ENCODE measurements at places on chromosomes 1 and 21. TPM values are rescaled to one million over a fixed set of nuclear protein-coding genes. Genes with fewer than 3 reads are reported as not detected.

GRCh38 chr1:153728305-153729066 lies 636 bp downstream of the INTS3 start:
- peaks cover 34% of the 10 kb centered on the region for H3K4me1 ChIP-seq
- DNase-seq: peak; percentile 67
- peak overlapping the region; percentile 99 for H3K27ac ChIP-seq
- peak overlapping the region; percentile 94 for H3K4me3 ChIP-seq
- H3K27me3 ChIP-seq: no peaks in the 10 kb centered on the region
- H3K36me3 ChIP-seq: no peaks in the 10 kb centered on the region

- DNase-seq: no peak
- H3K27me3 ChIP-seq: no peaks in the 10 kb centered on the region
- H3K36me3 ChIP-seq: no peaks in the 10 kb centered on the region
- peaks cover 31% of the 10 kb centered on the region for H3K4me1 ChIP-seq
These were observed 12.3 kb downstream of the PHLDA3 start for GRCh38 chr1:201456499-201457309.

DNA sequence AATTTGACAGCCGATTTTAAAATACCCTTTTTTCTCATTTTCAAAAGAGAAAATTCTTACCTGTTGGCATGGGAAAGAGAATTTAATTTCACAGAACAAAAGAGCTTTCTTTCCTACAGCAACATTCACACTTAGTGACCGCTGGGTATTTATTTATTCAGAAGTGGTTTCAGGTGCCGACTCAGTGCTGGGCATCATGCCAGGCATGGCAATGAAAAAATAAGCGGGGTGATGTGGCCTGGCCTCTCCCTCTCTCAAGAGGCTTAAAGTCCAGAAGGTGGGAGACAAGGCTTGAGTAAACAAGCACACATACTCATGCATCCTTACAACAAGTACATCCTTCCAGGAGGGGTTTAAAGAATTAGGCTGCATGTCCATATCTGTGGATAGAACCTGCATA lies 4.1 kb upstream of the PCP4 start:
- H3K4me3 ChIP-seq: no peak overlapping the region
- DNase-seq: no peak
- H3K4me1 ChIP-seq: no peaks in the 10 kb centered on the region
- H3K27ac ChIP-seq: no peak overlapping the region
- no peaks in the 10 kb centered on the region for H3K36me3 ChIP-seq

DNA sequence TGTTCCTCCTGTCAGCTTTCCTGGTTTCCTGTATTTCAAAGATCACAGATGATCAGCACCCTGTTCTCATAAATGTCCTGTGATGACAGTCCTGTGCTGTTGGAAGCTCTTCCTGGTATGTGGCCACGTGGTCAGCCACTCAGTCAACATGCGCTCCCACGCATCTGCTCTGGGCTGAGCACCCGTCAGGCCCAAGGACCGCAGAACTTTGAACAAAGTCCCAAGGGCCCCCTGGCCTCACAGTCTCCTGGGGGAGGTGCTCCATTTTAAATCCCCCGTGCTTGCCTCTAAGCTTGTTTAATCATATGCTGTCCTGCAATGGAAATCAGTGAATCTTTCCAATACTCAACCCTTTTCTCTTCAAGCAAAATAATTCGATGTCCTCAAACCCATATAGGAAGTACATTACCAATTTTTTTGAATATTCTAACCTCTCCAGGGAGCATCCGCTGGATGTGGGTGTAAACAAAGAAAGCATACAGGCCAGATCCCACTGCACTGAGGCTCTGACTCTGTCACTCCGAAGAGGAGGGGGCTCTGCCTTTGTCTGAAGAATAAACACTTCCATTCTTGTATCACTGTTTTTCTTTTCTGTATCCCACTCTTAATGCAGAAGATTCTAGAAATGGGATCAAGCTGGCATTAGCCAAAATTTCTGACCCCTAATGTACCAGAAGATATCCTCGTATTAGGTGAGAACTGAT lies 250.3 kb downstream of the SDCCAG8 start:
- no peak overlapping the region for H3K4me3 ChIP-seq
- H3K27me3 ChIP-seq: no peaks in the 10 kb centered on the region
- no peak overlapping the region for H3K27ac ChIP-seq
- peaks cover 4% of the 10 kb centered on the region for H3K36me3 ChIP-seq
- DNase-seq: no peak
- H3K4me1 ChIP-seq: peaks cover 14% of the 10 kb centered on the region

GRCh38 chr1:43449708-43450069 lies 4.0 kb downstream of the HYI start:
- no peaks in the 10 kb centered on the region for H3K27me3 ChIP-seq
- no peak overlapping the region for H3K4me3 ChIP-seq
- no peak for DNase-seq

GRCh38 chr1:1144122-1144842 lies 28.4 kb upstream of the C1orf159 start:
- no peaks in the 10 kb centered on the region for H3K4me1 ChIP-seq
- no peak for DNase-seq
- H3K4me3 ChIP-seq: no peak overlapping the region
- H3K36me3 ChIP-seq: no peaks in the 10 kb centered on the region
- peaks cover 16% of the 10 kb centered on the region for H3K27me3 ChIP-seq

DNA sequence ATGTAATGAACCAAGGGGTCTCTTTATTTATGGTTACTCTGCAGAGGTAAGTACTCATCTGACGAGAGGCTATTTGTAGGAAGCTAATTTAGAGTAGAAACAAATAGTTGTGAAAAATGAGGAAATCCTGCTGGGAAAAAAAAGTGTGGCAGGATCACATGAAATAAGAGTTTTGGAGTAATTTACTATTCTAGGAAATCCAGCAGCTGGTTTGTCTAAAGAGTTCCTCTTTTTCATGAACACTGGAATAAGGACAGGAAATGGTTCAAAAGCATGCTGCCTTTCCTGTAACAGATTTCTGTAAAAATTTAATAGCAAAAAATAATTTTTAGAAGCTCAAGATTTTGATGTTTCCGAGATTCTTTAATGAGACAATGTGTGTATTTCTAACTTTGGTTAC lies 177.3 kb downstream of the CHRM3 start:
- no peaks in the 10 kb centered on the region for H3K36me3 ChIP-seq
- H3K27ac ChIP-seq: no peak overlapping the region
- no peak for DNase-seq
- no peak overlapping the region for H3K4me3 ChIP-seq
- H3K27me3 ChIP-seq: no peaks in the 10 kb centered on the region

DNA sequence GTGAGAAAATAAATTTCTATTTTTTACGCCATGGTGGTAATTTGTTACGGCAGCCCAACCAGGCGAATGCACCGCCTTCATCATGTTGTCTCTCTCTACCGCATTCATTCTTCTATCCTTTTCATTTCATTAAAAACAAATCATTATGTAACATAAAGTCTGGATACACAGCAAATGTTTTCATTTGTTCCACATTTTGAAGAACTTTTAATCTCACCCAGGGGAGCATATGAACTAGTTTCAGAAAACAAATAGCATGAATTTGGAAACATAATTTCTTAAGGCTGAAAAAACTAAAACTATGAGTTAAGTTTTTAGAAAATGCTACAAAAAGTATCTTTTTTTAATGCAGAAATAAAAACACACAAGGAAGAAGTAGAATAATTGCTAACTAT lies 11.2 kb upstream of the OR2B11 start:
- H3K4me1 ChIP-seq: no peaks in the 10 kb centered on the region
- no peak for DNase-seq
- H3K4me3 ChIP-seq: no peak overlapping the region
- H3K27me3 ChIP-seq: no peaks in the 10 kb centered on the region
- H3K36me3 ChIP-seq: no peaks in the 10 kb centered on the region

GRCh38 chr1:21337454-21337927 lies 47.2 kb upstream of the ECE1 start:
- no peaks in the 10 kb centered on the region for H3K27me3 ChIP-seq
- no peak for DNase-seq
- peaks cover 94% of the 10 kb centered on the region for H3K4me1 ChIP-seq
- H3K36me3 ChIP-seq: no peaks in the 10 kb centered on the region
- H3K27ac ChIP-seq: peak overlapping the region; percentile 73
- H3K4me3 ChIP-seq: no peak overlapping the region

GRCh38 chr1:204872262-204872881 lies 1.7 kb downstream of the NFASC start:
- no peak overlapping the region for H3K4me3 ChIP-seq
- H3K27ac ChIP-seq: peak overlapping the region; percentile 14
- H3K27me3 ChIP-seq: no peaks in the 10 kb centered on the region

DNA sequence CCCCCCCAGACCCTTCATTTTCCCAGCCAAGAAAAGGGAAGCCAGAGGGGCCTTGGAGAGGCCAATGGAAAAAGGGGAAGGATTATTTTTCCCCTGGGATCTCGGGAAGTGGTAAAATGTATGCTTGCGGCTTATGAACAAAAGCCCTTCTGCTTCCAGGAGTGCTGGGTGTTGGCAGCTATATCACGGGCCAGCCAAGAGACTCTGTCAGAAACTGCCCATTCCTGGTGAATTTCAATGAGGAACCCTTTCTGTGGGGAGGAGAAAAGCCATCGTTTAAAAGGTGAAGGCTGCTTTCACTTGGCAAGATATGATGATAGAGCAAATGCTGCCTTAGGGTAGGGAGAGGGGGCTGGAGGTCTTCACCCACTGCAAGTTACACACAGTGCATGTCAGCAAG lies 69.7 kb upstream of the ZC3H12A start:
- no peak overlapping the region for H3K27ac ChIP-seq
- no peak overlapping the region for H3K4me3 ChIP-seq
- no peak for DNase-seq
- H3K4me1 ChIP-seq: no peaks in the 10 kb centered on the region

- H3K27me3 ChIP-seq: no peaks in the 10 kb centered on the region
- no peak overlapping the region for H3K4me3 ChIP-seq
- no peak overlapping the region for H3K27ac ChIP-seq
- no peaks in the 10 kb centered on the region for H3K36me3 ChIP-seq
- DNase-seq: no peak
- no peaks in the 10 kb centered on the region for H3K4me1 ChIP-seq
These were observed 16.1 kb upstream of the ERI3 start for GRCh38 chr1:44371206-44371605.

DNA sequence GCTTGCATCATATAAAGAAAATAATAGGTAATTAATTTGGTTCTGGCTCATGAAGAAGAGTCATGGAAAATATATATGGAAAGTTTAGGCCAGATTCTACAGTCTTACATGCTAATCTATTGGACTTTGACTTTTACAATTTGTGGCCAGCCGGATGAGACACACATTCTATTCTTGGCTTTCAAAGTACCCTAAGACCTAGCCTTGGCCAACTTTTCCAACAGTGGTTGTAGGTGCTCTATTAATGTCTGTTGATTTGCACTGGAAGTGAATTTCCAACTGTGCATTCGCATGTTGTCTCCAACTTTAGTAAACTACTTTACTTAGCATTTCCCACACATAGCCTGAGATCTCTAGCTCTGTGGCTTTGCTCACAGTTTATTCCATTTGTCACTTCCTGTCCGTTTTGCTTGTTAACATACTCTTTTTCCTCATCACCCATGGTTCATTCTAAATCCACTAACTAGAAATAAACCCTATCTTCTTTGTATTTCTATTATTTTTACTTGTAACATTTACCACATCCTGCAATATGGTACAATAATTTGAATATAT lies 644.0 kb downstream of the PTPRC start:
- no peak for DNase-seq
- no peak overlapping the region for H3K27ac ChIP-seq
- no peaks in the 10 kb centered on the region for H3K4me1 ChIP-seq
- no peak overlapping the region for H3K4me3 ChIP-seq
- H3K27me3 ChIP-seq: no peaks in the 10 kb centered on the region
- no peaks in the 10 kb centered on the region for H3K36me3 ChIP-seq

HHIPL2 gene
- not detected for polyA plus RNA-seq

NPHP4 gene
- polyA plus RNA-seq: 2.1 TPM

CORT gene
- polyA plus RNA-seq: not detected

RIPK4 gene
- polyA plus RNA-seq: 0.04 TPM

RGS13 gene
- polyA plus RNA-seq: not detected

TRIM58 gene
- polyA plus RNA-seq: not detected

TRIM17 gene
- 0.11 TPM for polyA plus RNA-seq

All from heart left ventricle (tissue), 16 donors.